ENCODE measurements at places on chromosomes 5 and 9.

DNA sequence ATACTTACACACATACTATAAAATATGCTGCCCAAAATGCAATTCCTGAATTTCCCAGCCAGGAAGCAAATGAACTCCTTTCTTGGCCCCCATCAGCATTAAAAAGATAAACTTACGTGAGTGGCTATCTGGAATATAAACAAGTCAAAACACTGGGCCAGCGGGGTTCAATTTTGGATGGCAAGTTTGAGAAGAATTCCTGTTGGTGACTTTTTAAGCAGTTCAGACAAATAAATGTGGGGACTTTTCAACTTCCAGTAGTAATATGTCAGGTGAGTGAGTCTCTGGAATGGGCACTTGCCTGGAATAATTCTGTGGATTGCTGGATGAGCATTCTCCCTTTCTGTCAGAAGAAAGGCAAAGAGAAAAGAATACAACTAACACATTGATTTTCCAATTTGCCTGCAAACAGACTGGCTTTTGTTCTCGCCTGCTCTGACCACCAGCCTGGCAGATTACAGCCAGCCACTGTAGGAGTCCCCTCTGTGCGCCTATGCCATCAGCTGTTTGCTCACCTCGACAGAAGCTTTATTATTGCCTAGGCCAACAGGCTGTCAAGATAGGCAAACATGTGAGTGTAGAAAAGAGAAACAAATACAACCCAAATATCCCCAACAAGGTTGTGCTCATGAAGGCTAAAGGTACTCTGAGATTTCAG is 78.6 kb downstream of the MRPS27 start:
- DNase-seq, result no peak

DNA sequence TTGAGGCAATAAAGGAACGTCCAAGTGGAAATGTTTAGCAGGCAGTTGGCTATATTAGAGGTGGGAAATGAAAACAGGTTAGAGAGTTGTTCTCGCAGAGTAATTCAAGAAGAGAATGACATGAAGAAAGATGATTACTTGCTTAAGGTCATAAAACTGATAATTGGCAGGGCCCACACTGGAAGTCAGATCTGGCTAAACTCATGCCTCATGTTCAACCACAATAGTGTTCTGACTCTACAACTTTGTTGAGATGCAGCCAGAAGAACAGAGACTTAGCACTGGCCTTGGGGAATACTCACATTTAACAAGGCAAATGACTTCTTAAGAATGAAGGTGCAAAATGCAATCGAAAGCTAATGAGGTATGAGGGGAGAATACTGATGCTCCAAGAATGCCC is 27.2 kb upstream of the TNFSF8 start:
- DNase-seq, result no peak

DNA sequence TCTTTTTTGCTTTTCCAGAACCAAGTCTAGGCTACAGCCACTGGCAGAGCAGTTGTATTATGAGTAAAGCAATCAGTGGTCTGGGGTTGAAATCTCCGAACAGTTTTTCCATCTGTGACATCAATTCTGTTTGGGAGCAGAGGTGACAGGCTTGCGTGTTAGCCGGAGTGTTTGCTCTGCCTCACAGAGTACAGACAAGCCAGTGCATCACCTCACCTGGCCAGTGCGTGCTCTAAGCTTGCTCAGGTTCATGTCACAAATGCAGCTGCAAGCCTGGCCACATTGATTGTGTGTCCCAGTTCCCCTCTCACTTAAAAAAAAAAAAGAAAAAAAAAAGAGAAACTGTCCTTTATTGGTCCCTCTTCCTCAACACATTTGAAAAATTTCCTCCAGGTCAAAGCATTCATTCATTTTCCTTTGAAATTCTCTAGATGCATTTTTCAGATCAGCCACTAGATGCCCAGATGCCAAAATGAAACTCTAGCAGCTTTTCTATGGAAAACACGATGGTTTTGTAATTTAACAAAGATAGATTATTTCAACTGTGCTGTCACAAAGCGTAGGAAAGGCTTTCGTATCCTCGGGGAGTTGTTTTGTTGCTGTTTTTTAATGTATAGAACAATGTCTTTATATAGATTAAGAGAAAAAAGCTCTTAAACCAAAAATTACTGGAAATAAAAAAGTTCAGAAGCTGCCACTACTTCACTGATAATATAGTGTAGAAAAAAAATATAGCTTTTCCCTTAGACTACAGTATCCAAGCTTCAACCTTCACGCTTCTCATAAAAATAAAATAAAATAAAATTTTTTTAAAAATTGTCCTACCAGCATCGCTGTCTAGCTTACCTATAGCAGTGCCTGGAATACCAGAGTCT is 585.5 kb downstream of the TLE1 start:
- no peak for DNase-seq

- DNase-seq, result no peak
These were observed 201.9 kb downstream of the ARHGAP26 start for GRCh38 chr5:142972064-142972570.

DNA sequence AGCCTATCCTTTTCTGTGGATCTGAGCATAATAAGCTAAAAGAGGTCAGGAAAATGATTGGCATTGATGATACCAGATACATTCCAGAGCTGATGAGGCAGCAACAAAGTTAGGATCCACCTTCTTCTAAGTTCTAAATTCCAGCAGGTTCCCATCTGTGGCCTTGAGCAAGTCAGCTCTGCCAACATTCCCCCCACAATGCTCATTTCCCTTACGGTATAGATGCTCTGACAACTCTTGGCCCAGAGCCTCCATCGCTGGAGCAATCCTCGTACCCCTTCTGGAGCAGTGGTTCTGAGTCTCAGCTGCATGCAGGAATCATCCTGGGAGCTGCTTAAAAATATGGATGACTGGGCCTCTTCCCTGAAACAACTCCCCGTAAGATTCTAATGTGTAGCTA is 78.1 kb downstream of the MED27 start:
- DNase-seq, result no peak

DNA sequence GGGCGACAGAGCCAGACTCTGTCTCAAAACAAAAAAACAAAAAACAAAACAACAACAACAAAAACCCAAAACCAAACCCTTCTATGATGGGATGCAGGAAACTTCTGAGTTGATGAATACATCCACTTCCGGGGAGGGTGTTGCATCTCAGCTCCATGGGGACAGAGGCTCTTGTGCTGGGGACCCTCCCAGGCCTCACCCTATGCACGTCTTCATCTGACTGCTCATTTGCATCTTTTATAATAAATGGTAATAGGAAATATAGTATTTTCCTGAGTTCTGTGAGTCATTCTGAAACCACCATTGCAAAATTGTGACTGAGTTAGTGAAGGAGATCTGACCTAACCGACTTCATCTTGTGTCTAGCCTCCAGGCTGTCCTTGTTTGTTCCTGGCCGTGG is 109.5 kb upstream of the SLC28A3 start:
- DNase-seq, result no peak

Measured in T follicular helper cell (primary cell).